ENCODE measurements at places on chromosomes 3 and 15. TPM values are rescaled to one million over a fixed set of nuclear protein-coding genes. Genes with fewer than 3 reads are reported as not detected.

PRR23E gene
- total RNA-seq = not detected

CEP70 gene
- 46.1 TPM for total RNA-seq

CEMIP gene
- 2.6 TPM for total RNA-seq

ZNF620 gene
- not detected for total RNA-seq

CDHR4 gene
- not detected for total RNA-seq

- peak; percentile 62 for DNase-seq
Observed at GRCh38 chr3:127820826-127821313, 1.4 kb downstream of the MGLL start.

- no peak for DNase-seq
Observed at GRCh38 chr15:61003437-61004218, 225.5 kb downstream of the RORA start.

DNA sequence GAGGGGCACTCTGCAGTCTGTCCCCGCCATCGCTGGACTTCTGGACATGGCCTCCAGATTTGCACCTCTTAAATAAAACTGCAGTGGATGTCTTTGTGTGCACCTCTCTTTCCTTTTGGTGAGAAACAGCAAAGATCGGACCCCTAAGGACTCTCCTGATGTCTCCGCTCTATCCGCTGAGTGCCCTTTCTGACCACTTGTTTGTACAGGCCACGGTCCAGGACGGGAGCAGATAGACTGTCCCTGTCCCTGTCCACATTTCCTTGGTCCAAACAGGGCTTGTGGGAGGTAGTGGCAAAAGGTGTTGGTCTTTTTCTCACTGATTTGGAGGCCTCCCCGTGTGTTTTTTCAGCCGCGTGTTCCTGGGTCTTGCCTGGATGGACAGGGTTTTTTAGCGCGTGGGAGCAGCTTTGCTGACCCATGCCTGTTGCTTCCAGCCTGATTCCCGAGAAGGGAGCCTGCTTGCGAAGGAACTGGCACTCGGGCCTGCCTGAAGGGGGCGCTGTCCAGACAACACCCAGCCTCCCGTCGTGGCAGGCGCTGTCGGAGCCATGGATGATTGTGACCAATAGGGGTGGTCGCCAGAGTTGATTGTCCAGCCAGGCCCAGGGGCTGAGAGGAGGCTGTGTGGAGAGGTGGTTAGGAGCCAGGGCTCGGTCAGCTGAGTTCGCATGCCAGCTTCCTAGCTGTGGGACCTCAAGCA lies 13.2 kb upstream of the STAB1 start:
- DNase-seq = no peak

GRCh38 chr3:113186566-113186965 lies 24.8 kb upstream of the BOC start:
- DNase-seq = no peak

DNA sequence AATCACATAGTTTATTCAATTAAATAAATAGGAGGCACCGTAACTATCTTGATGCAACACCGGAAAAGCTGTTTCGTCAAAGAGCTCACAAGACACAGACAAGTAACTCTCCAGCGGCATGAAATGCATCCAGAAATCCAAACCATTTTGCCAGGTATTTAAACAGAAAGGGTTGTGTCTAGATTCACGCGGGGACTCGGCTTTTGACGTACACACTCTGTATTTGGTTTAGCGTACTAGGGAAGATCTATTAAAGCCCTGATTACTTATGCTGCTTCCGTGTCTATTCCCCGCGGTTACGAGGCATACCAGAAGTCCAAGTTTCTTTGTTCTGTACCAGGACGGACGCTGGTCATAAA lies 718 bp downstream of the BNIP2 start:
- DNase-seq = no peak

DNA sequence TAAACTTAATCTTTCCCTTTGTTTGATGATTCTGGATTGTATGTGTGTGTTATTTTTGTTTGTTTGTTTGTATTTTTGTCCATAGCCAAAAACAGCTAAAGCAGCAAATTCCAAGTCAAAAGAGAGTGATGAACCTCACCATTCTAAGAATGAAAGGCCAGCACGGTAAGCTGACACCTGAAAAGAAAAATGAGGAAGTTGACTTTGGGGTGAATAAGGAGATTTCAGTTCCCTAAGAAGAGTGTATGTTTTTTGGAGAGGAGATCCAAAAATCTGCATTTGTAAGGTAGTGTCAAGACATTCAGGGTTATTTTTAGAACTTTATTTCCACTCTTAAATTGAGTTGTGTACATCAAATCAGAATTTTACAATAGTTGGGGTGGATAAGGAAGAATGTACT lies 52.3 kb upstream of the UTS2B start:
- no peak for DNase-seq

- DNase-seq = no peak
Observed at GRCh38 chr3:157856078-157856939, 249.9 kb downstream of the SHOX2 start.

- no peak for DNase-seq
Observed at GRCh38 chr3:60403866-60404265, 847.4 kb downstream of the FHIT start.

DNA sequence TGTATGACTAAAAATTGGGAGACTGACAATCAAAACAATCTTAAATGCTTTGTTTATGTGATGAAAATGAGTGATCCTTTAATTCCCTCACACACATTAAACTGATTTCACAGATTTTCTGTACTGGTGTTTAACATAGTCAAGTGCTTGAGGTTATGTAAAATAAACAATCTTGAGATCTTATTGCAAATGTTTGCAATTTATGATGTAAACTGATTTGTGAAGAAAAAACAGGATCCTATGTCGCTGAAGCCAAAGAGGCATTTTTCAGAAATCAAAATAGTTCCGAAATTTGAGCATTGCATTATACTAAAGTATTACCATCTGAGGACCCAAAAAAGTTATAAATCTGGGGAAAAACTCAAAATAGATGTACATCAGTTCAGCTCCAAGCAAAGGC lies 12.7 kb downstream of the SHOX2 start:
- no peak for DNase-seq
